ENCODE measurements at places on chromosomes 3 and 15.

GRCh38 chr3:59192473-59192872 lies 142.6 kb upstream of the CFAP20DC start:
- DNase-seq: no peak

GRCh38 chr3:184156522-184156955 lies 1.4 kb downstream of the DVL3 start:
- DNase-seq: no peak

DNA sequence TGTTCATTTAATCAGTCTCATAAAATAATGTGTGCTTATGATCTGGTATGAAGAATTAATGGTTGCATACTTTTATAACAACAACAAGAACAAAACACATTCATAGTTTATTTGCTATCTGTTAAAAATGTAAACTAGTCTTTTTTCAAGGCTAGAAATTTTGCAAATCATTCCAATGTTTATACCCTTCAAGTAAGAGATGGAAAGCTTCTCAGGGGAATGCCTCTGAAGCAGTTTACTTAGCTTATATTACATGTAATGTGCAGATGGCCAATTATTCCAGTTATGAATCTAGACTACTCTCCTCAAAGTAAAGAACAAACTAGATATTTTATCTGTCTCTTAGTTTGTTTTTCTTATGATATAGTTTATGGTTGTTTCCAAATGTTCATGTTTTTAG lies 575.4 kb downstream of the NAALADL2 start:
- DNase-seq: no peak

DNA sequence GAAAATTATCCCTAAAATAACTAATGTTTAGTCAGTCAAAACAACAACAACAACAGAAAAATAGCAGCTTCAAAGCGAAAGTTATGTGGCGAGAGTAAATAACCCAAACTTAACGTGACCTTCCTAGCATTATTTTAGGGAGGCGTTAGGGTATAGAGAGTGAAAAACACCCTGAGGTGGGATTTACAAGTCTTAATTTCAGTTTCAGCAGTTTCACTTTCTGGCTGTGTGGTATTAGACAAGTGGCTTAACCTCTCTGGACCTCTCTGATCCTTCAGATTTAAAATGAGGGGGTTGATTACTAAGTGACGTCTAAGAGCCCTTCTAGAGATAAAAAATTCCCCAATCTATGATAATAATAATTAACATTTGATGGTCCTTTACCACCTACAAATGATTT lies 291.2 kb downstream of the ZBTB20 start:
- DNase-seq: no peak

GRCh38 chr3:172538368-172539151 lies 15.3 kb upstream of the TNFSF10 start:
- DNase-seq: no peak

DNA sequence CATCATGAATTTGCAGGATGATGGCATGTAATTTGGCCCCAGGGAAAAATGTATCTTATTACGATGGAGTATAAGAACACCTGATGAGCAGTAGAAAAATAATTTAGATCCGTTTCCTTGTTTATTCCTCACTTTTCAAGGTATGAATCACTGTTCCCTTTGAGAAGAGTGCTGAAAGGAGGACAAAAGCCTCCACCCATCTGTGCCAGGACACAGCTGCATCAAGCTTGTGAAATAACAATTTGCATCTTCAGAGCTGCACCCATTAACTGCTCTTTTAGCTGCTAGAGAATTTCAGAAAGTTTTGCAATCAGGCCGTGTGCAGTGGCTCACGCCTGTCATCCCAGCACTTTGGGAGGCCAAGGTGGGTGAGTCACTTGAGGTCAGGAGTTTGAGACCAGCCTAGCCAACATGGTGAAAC lies 9.6 kb downstream of the CLDND1 start:
- no peak for DNase-seq

GRCh38 chr15:53759411-53759931 lies at the start of gene WDR72:
TSS of gene WDR72 (minus strand) at chr15:53759663. CDS start at chr15:53733149, 26,514 bp downstream.
- DNase-seq: no peak

- DNase-seq: no peak
Measured at GRCh38 chr3:65268426-65268825, 580.6 kb upstream of the ADAMTS9 start.

GRCh38 chr3:49639551-49639950 lies 34.6 kb upstream of the APEH start:
- no peak for DNase-seq

DNA sequence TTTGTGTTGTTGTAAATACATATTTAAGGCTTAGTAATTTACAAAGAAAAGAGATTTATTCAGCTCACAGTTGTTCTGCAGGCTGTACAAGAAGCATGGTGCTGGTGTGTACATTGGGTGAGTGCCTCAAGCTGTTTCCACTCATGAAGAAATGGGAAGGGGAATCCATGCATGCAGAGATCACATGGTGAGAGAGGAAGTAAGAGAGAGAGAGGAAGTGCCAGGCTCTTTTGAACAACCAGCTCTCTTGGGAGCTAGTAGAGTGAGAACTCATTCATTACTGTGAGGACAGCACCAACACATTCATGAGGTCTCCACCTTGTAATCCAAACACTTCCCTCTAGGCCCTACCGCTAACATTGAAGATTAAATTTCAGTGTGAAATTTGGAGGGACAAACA lies 909.2 kb downstream of the NSUN3 start:
- no peak for DNase-seq

GRCh38 chr15:84645496-84645895 lies 8.6 kb downstream of the WDR73 start:
- DNase-seq: no peak

DNA sequence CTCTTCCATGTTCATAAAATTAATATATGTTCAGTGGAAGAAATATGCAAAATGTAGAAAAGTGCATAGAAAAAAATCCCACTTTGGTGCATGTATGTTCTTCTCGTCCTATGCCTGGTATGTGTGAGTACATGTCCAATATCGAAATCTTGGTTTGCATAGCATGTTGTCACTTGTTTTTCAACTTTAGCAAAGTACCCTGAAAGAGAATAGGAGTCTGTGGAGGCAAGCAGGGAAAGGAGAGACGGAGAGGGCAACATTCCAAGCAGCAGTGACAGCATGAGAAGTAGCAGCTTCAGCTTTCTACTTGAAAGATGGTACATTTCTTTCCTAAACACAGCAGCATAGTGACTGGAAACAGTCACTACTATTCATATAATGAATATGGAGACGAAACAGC lies 56.8 kb upstream of the CACNA2D3 start:
- no peak for DNase-seq

DNA sequence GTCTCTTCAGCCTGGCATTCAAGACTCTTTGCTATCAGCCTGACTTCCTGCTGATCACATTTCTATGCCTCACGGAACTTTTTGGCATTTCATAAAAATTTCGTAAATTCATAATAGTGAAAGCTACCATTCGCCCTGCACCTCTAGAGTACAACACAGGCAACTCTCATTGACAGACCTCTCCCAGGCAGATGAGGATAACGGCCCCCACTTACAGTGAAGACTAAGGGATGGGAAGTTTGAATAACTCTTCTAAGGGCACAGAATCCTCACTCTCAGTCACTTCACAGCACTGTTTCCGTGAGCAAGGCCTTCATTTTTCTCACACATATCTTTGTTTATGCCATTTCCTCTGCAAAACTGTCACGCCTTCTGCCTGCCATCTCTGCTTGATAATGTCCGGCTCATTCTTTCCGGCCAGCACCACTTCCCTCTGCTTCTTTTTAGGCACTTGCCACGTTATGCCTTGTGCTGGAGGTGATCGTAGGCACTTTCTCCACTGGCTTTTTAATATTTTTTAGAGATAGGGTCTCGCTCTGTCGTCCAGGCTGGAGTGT lies 224.1 kb upstream of the HES1 start:
- no peak for DNase-seq

- no peak for DNase-seq
Measured at GRCh38 chr15:23372284-23372683, 17.7 kb downstream of the GOLGA8S start.

DNA sequence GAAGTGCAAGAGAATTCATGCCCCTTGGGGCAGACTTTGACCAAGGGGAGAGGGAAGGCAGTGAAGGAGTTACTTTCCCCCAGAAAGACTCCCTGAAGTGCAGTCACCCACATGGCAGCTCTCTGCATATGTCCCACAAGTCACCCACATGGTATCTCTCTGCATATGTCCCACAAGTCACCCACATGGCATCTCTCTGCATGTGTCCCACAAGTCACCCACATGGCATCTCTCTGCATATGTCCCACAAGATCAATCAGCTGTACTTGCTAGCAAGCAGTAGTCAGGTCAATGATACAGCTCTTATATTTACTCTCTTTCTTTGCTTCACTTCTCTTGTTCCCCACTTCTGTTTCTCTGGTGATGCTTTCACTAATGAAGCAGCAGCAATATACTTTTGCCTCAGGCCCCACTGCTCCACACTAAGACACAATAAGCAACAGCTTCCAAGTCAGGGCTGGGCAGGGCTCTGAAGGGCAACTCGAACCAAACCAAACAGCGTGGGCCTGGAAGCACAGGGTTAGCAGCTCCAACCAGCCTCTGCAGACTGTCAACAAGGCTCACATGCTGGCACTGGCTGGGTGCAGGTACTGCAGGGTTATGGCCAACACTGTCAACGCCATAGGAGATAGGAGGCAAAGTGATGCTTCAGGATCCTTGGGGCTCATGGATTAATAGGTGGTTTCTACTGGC lies 46.7 kb downstream of the THBS1 start:
- DNase-seq: no peak

DNA sequence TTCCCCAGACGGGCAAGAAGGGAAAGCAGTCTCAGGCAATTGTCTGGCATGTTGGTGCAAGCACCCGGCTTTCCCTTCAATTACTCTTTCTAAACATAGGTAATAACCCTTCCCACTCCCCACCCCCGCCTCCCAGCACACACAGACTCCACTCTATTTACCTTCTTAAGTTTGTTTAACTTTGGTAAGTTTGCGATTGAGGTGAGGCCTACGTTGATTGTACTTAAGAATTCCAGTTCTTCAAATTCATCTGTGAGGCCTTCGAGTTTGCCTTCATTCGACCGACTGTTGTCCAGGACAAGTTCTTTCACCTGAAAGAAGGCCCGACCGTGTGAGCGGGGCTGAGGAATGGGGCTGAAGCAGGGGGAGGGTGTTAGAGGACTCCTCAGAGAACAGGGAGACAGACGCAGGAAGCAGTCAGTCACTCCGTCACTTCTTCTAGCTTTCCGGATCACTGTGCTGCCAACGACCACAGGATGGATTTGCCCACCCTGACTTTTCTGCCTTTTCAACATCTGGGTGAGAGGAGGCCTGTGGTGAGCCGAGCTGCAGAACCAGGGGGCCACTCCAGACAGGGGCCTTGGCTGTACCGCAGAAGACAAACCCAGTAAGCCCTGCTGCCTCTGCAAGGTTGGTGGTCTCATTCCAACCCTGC lies 33.0 kb downstream of the ANP32A start:
- DNase-seq: no peak

GRCh38 chr3:117016378-117016777 lies 306.8 kb downstream of the TUSC7 start:
- DNase-seq: no peak

DNA sequence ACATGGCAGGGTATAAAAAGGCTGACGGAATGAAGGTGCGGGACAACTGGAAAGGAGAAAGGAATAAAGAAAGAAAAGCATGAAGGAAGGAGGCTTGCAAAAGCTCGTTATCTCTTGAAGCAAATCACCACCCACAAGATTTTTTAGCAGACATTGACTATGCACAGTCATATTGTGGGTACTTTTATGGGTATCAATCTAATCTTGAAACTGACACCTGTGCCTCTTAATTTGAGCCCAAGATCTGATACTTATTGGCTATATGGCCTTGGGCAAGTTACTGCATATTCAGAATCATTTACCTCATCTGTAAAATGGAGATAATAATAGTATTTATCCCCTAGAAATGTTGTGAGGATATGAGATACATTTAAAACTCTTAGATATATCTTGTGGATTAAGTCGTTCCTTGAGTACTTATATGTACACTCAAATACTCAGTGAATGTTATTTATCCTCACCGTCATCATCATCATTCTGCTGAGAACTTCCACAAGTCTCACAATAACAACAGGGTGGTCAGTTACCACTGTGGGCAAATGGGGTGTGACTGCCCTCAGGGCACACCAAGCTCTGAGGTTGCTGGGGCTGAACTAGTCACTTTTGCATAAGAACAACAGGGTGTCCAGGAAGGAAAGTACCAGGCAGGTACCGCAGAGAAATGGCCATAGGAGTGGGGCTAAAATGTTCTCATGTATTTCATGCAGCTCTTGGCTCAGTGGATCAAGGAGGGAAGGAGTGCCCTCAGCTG lies 266.1 kb downstream of the SLC9A9 start:
- DNase-seq: no peak

DNA sequence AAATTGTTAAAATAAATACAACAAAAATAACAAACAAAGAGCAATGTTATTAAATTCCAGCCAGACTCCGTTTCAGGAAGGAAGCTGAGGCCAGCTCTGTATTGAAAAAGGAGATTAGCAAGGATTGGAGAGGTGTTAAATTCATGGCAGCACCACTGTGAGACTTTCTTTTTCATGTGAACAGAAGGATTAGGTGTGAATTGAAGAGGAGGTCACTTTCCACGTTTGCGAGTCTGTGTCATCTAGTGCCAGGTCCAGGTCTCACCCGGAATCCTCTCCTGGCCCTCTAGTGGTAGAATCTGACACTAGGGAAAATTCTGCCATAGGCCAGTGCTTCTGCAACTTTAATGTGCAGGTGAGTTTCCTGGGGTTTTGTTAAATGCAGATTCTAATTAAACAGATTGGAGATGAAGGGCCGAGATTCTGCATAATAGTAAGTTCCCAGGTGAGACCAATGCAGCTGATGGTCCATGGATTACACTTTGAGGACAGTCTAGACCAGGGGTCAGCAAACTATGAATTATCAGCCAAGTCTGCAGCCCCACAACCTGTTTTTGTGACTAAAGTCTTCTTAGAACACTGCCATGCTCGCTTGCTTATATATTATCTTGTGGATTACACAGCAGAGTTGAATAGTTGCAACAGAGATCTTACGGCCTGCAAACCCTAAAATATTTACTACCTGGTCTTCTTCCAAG lies 9.2 kb upstream of the SLC6A1 start:
- DNase-seq: no peak

DNA sequence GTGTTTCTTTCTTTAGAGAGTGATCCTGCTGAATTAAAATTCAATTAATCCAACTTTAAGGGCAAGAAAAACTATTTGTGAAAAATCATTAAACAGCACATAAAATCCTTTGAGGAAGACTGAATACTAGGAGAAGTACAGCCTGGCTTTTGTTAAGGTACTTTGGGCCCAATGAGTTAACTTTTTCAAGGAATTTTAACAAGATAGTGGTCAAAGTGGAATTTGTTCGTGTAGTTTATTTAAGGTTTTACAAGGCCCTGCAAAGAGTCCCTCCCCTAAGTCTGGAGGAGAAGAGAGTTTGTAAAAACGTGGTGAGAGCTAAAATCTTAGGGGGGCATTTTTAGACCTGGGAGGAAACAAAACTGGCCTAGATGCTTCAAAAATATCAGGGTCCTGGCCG lies 26.0 kb upstream of the TRIM71 start:
- no peak for DNase-seq

- no peak for DNase-seq
Measured at GRCh38 chr3:88462230-88462629, 312.5 kb downstream of the C3orf38 start.

DNA sequence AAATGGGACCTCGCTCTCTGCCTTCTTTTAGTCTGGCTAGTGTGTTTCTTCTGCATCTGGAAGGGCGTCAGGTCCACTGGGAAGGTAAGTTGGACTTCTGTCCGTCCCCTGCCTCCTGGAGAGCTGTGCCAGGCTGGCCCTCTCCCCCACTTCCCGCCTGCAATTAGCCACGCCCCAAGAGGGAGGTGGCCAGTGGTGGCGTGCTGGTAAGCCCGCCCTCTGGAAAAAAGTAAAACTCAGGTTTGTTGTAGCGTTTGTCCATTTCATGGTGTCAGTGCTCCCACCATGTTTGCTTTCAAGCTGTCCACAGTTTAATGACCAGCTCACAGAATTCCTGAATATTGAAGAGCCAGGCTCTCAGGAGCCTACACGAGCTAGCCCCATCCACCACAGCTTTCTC lies 55.6 kb downstream of the SLC6A6 start:
- no peak for DNase-seq

Measured in activated naive CD4-positive, alpha-beta T cell treated with anti-CD3 and anti-CD28 coated beads, Interleukin-2, amount 50 U/mL, for 72 hours (primary cell).